Erythroblast (primary cell): ENCODE measurements at places on chromosomes 5 and 9.
A peak's percentile ranks its signal among the peaks of the same experiment; 100 is the strongest.

- DNase-seq: no peak
Measured at GRCh38 chr9:69045821-69046220, 10.3 kb downstream of the FXN start.

GRCh38 chr9:76818271-76818670 is 54.0 kb downstream of the PCA3 start:
- DNase-seq: no peak

- DNase-seq: peak; percentile 20
Measured at GRCh38 chr9:130150779-130151382, 21.3 kb upstream of the NCS1 start.

- DNase-seq: no peak
Measured at GRCh38 chr9:113909421-113909820, 33.3 kb downstream of the ZNF618 start.

DNA sequence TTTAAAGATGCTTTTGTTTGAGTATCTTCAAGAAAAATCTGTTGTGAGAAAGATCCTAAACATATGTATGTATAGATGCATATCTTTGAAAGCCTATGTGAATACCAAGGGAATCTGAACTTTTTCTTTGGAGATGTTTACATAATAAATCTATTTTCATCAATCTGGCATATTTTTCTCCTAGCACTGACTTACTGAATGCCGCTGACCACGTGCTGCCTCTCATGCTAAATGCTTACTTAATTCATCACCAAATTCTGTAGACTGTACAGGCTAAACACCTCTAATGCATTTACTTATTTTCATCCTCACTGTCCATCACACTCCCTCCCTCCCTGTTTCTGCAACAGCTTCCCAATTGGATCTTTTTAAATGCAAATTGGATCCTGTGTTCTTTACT is 566.2 kb upstream of the WWC1 start:
- no peak for DNase-seq

DNA sequence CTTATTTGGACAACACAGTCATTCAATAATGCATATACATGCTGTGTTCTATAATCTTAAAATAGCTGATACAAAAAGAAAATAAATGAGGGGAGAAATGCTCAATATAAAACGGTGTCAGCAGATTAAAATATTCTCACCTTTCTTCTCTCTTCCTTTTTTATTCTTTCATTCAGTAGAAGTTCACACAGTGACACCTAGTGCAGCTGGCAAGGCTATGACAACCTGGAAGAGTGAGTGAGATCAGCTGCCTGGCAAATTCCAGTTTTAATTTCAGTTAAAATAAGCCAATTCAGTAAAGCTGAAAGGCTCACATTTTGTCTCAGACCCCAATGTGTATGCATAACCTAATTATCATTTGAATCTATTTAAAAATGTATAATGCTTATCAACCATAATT is 150.3 kb downstream of the RASEF start:
- no peak for DNase-seq

DNA sequence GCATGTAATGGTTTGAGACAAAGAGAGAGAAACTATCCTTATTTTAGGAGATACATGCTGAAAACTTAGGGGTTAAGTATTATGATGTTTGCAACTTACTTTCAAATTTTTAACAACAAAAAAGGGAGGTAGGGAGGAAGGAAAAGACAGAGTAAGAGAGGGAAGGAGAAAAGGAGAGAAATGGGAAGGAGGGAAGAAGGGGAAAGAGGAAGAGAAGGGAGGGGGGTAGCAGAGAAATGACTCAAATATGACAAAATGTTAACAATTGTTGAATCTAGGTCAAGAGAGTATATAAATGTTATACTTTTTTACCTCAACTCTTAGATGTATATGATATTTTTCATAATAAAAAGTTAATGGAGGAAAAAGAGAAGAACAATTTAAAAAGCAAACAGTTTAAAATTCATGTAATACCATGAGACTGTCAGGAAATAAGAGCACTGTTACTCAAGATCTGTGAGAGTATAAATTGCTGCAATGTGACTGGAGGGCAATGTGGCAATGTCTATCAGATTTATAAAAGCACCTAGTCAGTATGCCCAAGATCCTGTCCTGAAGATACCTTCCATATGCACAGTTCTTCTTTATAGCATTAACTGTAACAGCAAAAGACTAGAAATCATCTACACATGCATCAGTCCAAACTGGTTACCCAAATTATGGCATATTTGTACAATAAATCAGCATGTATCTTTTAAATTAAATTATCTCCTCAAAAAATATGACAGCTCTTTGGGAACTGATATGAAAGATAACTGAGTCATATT is 16.3 kb downstream of the FBXW11 start:
- DNase-seq: no peak

DNA sequence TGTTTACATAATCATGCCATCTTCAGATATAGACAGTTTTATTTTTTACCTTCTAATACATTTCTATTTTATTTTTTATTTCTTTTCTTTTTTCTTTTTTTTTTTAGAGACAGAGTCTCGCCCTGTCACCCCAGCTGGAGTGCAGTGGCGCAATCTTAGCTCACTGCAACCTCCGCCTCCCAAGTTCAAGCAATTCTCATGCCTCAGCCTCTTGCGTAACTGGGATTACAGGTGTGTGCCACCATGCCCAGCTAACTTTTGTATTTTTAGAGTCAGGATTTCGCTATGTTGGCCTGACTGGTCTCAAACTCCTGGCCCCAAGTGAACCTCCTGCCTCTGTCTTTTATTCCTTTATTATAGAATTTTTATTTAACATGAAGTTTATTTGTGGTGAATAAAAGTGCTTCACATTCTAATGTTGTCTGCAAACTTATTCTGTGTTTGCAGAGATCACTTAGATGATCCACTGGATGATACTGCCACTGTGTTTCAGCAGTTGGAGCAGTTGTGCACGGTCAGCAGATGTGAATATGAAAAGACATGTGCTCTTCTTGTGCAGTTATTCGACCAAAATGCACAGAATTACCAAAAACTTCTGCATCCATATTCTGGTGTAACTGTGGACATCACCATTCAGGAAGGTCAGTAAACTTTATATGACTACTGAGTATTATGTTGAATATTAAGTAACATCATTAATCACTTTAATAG is 62.2 kb downstream of the RANBP17 start:
- DNase-seq: no peak

DNA sequence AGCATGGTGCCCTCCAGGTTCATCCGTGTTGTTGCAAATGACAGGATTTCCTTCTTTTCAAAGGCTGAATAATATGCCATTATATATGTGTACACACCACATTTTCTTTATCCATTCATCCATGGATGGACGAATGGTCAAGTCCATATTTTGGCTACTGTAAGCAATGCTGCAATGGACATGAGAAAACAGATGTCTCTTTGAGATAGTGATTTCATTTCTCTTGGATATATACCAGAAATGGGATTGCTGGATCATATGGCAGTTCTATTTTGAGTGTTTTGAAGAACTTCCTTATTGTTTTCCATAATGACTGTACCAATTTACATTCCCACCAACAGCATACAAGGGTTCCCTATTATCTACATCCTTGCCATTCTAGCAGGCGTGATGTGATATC is 67.9 kb downstream of the TEK start:
- DNase-seq: no peak

- no peak for DNase-seq
Measured at GRCh38 chr5:54551926-54552325, 34.4 kb downstream of the SNX18 start.

- peak; percentile 72 for DNase-seq
Measured at GRCh38 chr5:148179234-148179824, 11.0 kb downstream of the SPINK14 start.

DNA sequence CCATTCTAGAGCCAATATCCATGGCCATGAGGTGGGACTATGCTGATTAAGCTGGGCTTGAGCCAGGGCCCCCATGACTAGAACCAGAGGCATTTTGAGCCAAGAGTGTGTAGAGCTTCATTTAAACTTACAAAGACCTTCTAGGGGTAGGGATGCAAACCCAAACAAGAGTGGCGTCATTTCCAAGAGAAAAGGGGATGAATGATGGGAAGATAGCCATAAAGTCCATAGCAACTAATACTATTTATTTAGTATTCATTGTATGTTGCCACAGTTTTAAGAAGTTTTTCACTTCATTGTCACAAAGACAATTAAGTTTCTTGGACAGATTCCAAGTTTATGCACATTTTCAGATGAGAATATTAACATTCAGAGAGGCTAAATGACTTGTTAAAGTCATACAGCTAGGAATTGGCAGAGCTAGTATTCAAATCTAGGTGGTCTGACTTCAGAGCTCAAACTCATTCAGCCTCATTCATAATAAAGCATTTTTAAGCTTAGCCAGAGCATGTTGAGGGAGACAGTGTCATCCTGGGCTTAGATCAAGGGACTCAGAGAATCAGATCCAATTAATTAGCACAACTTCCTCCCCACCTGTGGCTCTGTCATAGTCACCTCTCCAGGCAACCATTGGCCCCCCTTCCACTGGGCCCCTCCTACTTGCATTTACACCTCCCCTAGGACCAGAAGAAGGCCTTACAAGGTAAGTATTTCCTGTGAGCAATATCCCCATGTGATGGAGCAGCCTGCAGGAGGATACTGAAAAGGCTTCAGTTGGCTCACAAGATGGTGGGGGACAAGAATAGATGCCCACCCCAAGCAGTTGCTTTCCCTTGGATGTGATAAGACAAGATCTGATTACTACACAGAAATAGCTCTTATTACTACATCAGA is 95.0 kb upstream of the PCSK1 start:
- no peak for DNase-seq

- DNase-seq: no peak
Measured at GRCh38 chr5:39019254-39019653, 54.9 kb downstream of the RICTOR start.

GRCh38 chr5:135890867-135891266 is 4.8 kb downstream of the IL9 start:
- no peak for DNase-seq

DNA sequence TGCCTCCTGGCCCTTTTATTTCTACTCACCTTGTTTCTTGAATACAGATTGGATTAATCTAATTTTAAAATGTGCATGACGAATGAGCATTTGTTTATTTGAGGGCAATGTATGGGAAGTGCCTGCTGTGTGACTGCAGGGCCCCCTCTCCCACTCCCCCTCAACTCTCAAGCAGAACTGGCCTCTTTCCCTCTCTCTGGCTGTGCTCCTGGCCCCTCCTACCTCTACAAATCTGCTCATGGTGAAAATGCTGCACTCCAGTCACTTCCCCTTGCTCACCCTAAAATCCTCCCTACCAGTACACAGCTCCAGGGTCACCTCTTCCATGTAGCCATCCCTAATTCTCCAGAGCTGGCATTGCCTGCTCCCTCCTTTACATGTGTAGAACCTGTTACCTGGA is 17.2 kb upstream of the NDST1 start:
- no peak for DNase-seq

GRCh38 chr9:116674210-116674980 is 12.7 kb upstream of the TRIM32 start:
- no peak for DNase-seq

DNA sequence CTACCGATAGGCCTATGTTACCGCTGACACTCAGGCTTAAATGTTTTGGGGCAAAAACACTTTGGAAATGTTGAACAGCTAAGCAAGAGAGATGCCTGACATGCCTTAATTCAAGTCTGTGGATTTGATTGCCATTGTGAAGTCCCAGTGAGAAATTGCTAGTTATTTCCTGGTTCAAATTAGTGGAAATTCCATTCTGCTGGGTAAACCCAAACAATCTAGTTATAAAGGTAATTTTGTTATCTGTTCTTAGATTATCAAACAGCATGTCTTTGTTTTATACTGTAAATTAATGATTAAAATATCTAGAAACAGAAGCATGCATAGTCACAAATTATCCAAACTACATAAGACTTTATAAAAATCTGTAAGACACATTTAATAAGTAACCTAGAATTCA is 96.6 kb downstream of the PJA2 start:
- no peak for DNase-seq

- DNase-seq: no peak
Measured at GRCh38 chr9:114115654-114116125, 16.6 kb upstream of the KIF12 start.

DNA sequence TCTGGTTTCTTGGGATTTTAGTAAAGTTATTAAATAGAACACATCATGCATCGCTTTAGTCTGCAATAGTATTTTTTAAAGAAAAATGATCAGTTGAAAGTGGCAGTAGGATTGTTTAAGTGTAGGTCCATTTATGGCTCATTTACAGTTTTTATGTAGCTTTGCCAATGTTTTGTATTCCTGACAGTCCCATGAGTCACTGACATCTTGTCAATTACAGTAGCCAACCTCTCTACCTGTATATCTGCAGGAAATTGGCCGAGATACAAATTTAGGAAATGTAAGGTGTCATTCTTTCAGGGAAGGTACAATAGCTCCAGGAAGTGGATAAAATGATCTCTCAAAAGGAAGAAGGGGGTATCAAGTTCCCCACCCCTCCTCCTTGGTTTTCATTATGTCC is 47.7 kb upstream of the MTAP start:
- no peak for DNase-seq

- DNase-seq: no peak
Measured at GRCh38 chr5:88940713-88941112, 57.7 kb upstream of the MEF2C start.

- no peak for DNase-seq
Measured at GRCh38 chr9:27150746-27151406, 41.9 kb downstream of the TEK start.

DNA sequence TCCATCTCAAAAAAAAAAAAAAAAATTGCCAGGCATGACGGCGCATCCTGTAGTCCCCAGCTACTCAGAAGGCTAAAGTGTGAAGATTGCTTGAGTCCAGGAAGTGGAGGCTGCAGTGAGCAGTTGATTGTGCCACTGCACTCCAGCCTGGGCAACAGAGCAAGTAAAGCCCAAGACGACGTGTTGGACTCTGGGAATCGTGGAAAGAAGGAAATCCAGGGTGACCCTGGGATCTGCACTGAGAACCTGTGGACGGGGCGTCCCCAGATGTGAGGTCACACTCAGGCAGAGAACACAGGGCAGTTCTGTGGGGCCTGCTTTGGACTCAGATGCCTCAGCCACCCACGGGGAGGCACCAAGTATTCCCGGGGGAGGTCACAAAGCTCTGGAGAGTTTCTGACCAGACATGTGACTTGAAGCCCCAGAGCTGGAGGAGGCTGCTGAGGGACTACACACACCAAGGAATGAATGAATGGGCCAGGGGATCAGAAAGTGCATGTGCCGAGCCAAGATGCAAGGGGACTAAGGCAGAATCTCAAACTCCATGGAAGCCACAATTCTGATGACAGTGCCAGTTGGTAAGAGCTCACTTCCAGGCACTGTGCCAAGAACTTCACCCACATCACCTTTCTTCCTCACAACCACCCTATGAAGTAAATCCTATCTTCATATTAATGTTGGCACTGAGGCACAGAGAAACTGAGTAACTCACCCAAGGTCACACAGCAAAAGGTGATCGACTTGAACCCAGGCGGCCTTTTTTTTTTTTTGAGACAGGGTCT is 12.9 kb downstream of the DYNC2I2 start:
- no peak for DNase-seq
